SK-MEL-5 (cell line): ENCODE measurements at places on chromosomes 2 and 18.

GRCh38 chr2:205654878-205655605, 27.3 kb upstream of the NRP2 start:
- no peak for DNase-seq

DNA sequence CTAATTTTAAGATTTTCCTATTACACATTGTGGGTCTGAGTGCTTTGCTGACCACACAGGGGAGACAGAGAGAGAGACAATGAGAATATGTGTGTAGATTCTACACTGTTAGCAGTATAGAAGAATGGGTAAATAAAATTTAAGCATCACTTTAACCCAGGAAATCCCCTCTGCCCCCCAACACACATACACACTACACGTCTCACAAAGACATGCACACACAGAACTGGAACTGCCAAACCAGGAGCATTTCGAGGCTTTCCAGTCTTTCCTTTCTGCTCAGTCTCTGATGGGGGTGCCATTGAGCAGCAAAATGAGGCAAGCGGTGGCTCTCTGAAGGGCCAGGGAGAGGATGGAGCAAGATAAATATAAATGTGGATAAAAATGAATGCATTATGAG, 2.5 kb downstream of the MERTK start:
- DNase-seq: peak; percentile 63

DNA sequence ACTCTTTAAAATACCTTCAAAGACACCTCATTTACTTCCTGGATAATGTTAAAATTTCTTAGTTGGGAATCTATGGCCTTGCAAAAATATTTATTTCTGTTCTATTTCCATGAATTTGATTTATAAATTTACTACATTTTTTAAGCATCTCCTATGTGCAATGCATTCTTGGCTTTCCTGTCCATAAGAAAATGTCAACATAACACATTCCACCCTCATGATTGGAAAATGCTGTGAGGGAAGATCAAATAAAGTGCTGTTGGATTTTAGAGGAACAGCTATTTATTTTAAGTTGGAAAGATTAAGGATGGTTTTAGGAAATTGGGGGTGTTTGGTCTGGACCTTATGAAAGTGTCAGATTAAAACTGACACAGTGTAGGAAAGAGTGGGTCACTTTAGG, 45.4 kb upstream of the MC4R start:
- DNase-seq: no peak

DNA sequence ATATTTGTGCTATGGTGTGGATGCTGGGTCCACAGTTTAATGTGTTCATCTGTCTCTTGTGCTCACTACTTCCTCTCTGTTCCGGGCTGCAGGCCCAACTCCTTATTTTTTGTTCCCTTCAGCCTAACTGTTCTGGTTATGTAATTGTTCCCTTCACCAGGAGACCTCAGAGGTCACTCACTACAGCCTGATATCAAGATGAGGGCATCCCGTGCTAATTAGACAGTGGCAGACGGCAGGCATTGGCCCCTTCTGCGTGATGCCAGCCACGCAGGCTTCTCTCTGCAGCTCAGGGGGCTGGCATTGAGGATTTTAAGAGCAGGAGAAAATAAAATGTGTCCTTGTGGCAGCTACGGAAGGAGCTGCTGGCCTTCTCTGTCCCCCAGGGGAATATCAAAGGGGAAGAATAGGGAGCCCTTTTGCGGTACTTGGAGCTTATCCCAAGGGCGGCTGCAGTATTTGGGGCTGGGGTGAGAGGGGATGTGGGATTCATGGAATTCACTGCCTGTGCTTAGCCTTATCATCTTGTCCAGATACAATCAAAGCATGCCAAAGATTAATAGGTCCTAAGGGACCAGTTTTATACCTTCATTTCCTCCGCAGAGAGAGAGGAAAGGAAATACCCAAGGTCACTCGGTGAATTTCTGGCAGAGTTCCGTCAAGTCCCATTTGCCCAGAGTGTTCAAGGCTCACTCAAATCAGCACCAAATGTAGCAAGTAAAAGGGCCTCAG, 53.3 kb upstream of the TRIB2 start:
- no peak for DNase-seq

- no peak for DNase-seq
These were observed 4.6 kb upstream of the ATOH8 start for GRCh38 chr2:85748985-85749875.

DNA sequence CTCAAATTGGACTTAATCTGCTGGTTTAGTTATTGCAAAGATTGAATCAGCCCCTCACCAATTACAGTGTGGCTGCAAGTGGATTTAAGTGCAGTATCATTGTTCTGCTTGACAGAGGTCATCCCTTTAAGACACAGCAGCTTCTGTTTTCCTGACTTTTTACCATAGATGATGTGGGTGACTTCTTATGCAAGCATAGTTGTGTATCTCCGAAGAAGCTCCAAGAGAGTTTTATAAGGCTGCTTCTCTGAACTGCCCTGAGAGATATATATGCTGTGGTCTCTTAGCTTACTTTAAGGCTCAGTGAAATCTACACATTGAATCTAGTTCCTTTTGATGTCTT, 3.5 kb downstream of the TRIB2 start:
- peak; percentile 63 for DNase-seq
